CD4-positive, alpha-beta T cell treated with Interleukin-15 for 4 hours (primary cell): ENCODE measurements at places on chromosomes 16 and 17.

GRCh38 chr16:77289331-77289809 is 90.2 kb downstream of the SYCE1L start:
- DNase-seq, result no peak

DNA sequence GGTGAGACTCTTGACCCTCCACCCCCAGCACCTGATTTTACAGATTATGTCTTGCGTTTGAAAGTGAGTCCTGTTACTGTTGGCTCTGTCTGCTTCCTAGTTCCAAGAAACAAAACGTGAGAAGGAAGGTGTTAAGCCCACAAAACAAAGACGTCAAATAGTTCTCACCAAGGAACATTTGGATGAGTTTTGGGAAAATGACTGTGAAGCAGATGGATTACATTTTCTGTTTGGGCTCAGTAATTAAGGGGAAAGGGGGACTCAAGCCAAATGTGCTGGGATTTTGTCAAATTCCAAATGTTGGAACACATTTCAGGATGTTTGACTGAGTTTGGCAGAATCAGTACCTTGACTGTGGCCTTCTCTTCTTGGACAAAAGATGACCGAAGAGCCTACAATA is 71.2 kb downstream of the PCTP start:
- no peak for DNase-seq

DNA sequence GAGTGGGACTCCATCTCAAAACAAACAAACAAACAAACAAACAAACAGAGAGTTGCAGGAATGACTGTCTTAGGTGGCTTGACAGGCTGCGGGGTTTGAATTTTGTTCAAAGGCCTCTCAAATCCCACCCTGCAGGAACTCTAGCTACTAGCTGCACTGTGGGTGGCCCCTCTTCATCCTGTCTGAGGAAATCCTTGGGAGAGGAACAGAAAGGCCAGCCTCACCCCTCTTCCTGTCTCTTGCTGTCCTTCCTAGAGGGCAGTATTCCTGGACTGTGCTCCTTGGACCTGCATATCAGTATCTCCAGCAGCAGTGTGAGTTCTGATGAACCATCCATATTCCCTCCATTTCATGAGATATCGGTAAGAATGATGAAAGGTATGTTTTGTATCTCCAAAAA is 2.0 kb upstream of the CCDC92B start:
- DNase-seq, result no peak

DNA sequence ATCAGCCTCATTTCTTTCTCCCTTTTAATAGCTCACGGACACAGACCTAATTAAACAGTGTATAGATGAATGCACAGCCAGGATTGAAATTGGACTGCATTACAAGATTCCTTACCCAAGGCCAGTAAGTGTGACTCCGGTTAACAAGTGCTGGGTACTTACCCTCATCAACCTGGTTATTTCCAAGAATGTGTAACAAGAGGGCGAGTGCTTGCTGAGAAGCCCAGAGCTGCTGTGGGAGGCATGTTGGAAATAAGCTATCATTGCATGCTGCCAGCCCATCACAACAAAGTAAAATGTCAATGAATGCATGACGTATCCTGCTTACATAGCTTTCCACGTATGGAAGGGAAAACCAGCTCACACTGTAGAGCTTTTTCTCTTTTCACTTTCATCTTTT is 19.5 kb downstream of the LYRM1 start:
- no peak for DNase-seq

GRCh38 chr17:81040791-81041337 is 5.9 kb downstream of the BAIAP2 start:
- no peak for DNase-seq

DNA sequence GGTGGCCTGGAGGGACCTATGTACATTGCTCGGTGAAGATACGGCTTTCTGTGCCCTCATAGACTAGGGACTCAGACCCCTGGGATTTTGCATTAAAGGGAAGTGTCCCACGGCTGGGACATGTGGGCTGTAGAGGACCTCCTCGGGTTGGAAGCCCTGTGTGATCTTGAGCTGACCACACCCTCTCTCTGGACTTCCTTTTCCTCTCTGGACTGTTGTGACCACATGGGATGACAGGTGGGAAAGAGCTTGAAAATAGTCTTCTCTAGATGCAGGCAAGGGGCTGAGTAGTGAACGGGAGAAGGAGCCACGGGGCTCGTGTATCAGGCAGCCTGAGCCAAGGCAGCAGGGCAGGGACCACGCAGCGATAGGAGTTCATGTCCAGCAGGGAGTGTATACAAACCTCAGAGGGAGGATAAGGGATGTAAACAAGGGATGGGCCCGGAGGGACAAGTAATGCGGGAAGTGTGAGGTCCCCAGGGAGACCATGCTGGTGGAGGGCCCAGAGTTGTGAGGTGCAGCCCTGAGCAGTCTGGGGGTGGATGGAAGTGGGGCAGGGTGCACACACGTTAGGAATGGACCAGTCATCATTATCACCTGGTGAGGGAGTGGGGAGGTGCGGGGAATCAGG is 4.5 kb upstream of the SLC4A1 start:
- no peak for DNase-seq

DNA sequence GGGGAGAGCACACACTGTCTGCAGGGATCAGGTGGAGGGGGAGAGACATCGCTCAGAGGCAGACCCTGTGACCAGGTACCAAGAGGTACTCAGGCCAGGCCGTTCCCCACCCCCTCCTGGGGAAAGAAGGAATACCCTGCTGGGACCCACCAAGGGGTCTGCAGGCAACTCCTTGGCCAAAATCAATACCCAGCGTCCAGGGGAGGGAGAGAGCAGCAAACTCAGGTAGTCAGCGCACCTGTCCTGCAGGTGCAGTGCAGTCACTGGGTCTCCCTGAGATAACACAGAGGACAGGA is 57.5 kb upstream of the DOC2B start:
- DNase-seq, result no peak

DNA sequence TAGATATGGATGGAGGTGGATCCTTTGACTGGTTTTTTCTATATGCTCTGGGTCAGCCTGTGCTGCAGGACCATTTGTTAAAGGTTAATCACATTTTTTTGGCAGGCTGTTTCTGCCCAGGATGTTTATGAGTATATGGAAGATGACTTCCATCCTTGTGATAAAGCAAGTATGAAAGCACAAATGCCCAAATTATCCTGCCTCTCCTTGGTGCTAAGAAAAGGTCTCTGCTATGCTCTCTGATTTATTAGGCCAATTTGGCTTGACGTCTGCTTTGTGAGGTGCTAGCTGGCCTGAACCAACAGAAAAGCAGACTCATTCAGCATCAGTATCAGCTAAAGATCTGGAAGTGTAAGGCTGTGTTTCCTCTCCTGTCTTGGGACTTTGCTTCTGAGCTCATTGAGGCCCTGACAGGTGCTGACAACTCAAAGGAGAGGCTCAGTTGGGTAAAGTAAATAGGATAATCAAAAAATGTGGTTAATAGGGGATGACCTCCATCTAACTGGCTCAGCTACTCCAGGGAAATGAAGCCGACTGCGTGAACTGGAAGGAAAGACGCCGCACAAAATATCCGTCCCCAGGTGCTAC is 15.2 kb downstream of the ANKRD40 start:
- no peak for DNase-seq

- DNase-seq, result peak; percentile 77
Measured at GRCh38 chr17:58329035-58329809, 627 bp upstream of the TSPOAP1 start.

GRCh38 chr17:3867606-3868005 is 21.6 kb upstream of the NCBP3 start:
- DNase-seq, result no peak

GRCh38 chr16:24493821-24494220 is 45.5 kb upstream of the RBBP6 start:
- no peak for DNase-seq

GRCh38 chr16:57305159-57305811 is 20.8 kb upstream of the PLLP start:
- no peak for DNase-seq

DNA sequence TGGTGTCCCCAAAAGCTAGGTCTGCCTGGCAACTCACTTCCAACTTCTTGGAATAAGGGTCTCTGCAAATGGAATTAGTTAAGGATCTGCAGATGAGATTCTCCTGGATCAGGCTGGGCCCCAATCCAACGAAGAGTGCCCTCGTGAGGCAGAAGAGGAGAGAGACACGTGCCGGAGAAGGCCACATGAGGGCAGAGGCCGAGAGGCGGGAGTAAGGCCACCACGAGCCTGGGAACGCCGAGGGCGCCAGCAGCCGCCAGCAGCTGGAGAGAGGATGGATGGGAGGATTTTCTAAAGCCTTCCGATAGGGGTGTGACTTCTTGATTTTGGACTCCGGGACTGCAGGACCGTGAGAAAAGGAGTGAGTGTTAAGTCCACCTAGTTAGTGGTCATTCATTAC is 76.3 kb downstream of the JPH3 start:
- no peak for DNase-seq

GRCh38 chr16:557463-558297 is 2.5 kb upstream of the PRR35 start:
- no peak for DNase-seq

GRCh38 chr16:79767421-79768275 is 167.1 kb upstream of the MAF start:
- no peak for DNase-seq

DNA sequence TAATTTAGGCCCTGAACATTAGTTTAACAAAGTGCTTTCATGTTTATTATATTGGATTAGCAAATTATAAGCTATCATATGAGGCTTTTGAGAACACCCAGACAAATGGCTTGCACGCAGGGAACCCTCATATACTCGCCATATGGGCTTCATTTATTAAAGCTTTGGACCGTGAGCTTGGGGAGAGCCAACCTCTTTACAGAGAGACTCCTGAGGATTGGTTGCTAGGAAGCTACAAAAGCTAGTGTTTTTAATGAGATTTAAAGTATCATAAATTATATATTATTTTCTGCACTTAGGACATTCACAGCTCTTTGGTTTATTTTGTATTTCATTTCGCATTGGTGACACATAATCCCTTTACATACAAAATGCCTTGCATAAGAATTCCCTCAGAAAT is 193.8 kb upstream of the TOX3 start:
- DNase-seq, result no peak

- no peak for DNase-seq
Measured at GRCh38 chr16:81273223-81273950, 34.9 kb downstream of the BCO1 start.

- no peak for DNase-seq
Measured at GRCh38 chr16:74288065-74288464, 8.5 kb upstream of the PSMD7 start.

- DNase-seq, result no peak
Measured at GRCh38 chr17:66422186-66422585, 119.8 kb downstream of the PRKCA start.

GRCh38 chr17:20213449-20213848 is 204.3 kb downstream of the SPECC1 start:
- no peak for DNase-seq

GRCh38 chr17:67474081-67474661 is 97.1 kb downstream of the PITPNC1 start:
- DNase-seq, result no peak

DNA sequence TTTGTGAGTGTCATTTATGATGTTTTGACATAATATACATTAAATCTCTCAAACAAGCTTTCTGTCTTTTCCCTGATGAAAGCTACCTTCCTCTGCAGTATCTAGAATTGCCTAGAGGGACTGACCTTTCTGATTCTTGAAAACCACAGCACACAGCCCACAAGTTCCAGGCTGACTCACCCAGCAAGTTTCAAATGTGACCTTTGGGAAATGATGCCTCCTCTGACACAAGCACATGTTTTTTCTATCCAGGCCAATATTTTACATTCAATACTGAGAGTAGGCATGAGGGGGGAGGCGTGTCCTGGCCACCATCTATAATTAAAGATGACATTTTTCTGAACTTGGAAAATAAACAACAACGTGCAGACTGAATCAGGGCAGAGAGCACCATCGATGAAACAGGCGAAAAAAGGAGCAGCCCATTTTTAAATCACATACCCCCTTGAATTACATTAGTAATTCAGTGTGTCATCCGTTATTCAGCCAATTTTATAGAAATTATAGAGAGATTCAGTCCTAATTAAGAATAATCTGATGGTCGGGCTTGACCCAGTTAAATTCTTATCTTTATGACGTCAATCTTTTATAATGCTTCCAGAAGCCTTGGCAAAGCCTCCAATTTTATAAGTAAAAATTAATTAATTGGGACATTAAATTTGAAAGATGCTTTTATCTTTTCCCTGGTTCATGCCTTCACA is 292.6 kb upstream of the CDH11 start:
- DNase-seq, result no peak

- DNase-seq, result no peak
Measured at GRCh38 chr16:74560912-74561311, 46.0 kb downstream of the GLG1 start.

DNA sequence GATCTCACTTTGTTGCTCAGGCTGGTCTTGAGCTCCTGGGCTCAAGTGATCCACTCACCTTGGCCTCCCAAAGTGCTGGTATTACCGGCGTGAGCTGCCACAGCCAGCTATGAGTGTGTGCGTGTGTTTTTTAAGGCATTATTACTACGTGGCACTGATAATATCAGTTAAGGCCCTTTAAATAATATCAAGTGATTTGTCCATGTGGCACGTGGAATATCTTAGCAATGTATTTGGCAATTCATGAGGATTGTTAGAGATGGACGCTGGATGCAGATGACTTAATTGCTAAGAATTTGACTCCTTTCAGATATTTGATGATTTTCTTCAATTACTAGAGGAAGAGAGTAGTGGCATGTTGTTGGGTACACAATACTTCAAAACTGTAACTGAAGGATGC is 25.5 kb upstream of the PMP22 start:
- DNase-seq, result no peak

DNA sequence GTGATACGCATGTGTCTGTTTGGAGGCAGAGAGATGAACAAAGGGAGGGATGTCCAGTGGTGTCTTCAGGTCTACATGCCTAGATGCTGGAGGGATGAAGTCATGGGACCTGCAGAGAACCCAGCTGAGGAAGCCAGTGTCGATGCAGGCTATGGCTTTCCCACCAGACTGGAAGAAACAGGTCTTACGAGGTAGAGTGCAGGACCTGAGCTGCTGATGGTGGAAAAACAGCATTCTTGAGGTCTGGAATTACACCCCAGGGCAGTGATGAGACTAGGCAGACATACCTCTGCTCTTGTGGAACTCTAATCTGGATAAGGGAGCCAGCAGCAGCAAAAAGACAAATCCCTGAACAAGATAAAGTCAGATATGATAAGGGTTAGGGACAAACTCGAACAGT is 37.4 kb downstream of the ARSG start:
- DNase-seq, result no peak

DNA sequence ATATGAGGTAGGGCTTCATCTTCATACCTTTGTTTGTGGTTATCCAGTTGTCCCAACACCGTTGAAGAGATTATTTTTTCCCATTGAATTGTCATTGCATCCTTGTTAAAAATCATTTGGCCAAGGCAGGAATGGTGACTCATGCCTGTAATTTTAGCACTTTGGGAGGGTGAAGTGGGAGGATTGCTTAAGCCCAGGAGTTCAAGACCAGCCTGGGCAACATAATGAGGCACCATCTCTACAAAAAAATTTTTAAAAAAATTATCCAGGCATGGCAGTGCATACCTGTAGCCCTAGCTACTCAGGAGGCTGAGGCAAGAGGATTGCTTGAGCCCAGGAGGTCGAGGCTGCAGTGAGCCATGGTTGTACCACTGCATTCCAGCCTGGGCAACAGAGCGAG is 223.9 kb downstream of the TANC2 start:
- DNase-seq, result no peak
